Coronary artery (tissue), 2 donors: ENCODE measurements at places on chromosomes 3 and 15.

DNA sequence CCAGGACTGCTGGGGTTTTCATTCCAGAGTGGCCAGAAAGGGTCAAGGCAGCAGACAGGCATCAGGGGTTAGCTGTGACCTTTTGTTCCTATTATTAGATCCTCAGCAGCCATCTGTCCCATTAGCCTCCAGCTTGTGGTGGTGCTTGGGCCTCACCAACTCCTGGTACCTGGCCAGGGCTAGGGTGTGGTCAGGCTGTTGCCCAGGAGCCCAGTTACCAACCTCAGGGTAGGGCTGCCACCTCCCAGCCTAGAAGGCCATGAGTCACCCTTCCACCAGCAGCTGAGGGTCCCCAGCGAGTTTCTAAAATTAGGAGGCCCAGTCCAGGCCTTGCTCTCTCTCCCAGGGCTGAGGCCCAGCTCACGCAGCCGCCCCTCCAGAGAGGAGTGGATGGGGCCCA lies 12.2 kb downstream of the TMEM43 start:
- peak; percentile 82 for DNase-seq

DNA sequence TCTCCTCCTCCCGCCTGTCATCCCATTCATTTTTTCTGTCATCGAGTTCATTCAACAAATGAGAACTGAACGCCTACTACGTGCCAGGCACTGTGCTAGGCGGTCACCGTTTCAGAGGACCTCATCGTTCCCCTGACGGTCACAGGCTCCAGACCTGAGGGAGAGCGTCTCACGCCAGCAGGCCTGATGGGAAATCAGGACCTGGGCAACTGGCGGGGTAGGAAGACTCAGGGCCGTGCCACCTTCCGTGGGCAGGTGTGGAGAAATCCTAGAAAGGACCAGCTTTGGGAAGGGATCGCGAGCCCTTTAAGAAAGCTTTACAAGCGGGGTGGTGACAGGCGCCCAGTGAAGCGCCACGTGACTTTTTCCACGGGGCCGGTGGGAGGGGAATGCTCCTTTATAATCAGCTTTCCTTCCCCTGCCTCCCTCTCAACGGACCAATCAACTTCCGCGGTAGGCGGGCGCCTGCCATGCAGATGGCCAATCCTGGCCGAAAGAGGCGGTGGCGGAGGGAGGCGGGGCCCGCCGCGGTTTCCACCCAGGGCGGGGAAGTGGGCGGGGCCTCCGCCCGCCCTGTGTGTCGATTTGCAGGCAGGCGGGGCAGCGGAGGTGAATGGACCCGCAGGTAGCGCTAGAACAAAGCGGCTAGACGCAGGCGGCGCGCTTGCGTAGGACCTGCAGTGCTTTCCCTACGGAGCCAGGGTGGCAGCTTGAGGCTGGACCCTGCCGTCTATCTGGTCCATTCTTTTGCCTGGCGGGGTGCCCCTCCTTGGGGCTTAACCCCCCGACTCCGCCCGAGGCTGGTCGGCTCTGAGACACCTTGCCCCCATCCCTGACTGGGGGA lies 819 bp upstream of the DUSP7 start:
- peak; percentile 99 for DNase-seq

GRCh38 chr3:122962149-122962548 lies 65.4 kb downstream of the SEMA5B start:
- peak; percentile 88 for DNase-seq

DNA sequence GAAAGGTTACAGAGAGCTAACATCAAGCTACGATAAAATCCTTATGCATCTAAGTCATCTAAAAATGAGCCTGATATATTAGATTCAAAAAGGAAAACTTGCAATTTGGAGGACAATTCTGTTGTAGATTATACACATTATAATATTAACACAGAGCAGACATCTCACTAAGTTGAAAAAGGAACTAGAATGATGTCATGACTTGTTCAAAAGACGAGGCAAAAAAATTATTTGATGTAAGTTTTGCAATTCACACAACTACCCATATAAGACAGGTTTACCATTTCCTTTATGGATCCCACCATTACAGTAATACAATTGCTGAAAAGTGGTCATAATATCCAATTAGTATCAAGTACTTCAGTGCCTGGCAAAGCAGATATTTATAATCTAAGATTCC lies 15.9 kb downstream of the SATB1 start:
- no peak for DNase-seq

- DNase-seq: no peak
These were observed 134.8 kb upstream of the RGMA start for GRCh38 chr15:93223803-93224202.

DNA sequence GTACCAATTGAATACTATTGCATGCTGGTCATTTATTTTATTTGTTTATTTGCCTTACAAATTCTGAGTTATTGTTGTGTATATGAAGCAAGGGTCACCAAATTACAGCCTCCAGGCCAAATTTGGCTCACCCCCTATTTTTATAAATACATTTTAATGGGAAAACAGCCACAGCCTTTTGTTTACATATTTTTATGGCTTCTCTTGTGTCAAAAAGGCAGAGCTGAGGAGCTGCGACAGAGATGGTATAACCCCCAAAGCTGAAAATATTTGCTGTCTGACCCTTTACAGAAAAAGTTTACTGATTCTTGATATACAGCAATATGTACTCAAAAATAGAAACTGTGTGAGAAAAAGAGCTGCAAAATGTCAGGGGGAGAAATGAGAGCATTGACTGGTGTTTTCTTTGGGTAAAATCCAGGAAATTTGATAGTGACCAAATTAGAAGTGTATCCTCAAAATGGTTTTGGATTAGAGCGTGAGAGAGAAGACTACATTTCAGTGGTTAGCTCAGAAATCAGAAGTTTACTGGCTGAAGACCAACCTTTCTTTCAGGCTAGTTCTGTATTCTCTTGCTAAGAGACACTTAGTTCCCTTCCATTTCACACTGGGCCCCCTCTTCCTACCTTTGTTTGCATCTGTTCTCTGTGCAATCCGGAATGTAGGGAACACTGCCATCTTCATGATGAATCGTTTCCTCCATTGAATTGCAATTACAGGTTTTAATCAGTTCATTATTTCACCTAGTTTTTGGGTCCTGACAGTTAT lies 757.8 kb downstream of the AGBL1 start:
- no peak for DNase-seq

DNA sequence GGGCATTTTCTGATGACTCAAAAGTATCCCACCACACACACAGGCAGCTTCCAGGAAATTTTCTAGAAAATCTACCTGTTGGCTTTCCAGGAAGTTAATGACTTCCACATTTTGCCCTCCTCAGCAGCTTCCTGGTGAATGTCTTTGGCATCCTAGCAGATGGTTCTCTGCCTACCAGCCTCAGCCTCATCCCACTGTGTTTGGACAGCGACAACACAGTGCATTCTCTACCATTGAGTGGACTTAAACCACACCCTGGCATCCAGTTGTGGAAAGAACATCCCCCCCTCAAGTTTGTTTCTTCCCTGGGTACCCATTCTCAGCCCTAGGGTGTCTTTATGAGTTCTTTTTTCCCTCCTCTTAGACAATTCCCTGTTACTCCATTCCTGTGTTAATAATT lies 50.8 kb upstream of the GADL1 start:
- no peak for DNase-seq

GRCh38 chr3:71064956-71065763 lies 518.4 kb downstream of the FOXP1 start:
- DNase-seq: peak; percentile 78

GRCh38 chr15:75389791-75390382 lies 21.5 kb upstream of the MAN2C1 start:
- no peak for DNase-seq

- no peak for DNase-seq
These were observed 110.3 kb downstream of the CYP19A1 start for GRCh38 chr15:51227940-51228732.

- no peak for DNase-seq
These were observed 20.9 kb downstream of the ERICH6 start for GRCh38 chr3:150682824-150683223.

GRCh38 chr3:196047391-196048030 lies 34.4 kb downstream of the TFRC start:
- DNase-seq: no peak

DNA sequence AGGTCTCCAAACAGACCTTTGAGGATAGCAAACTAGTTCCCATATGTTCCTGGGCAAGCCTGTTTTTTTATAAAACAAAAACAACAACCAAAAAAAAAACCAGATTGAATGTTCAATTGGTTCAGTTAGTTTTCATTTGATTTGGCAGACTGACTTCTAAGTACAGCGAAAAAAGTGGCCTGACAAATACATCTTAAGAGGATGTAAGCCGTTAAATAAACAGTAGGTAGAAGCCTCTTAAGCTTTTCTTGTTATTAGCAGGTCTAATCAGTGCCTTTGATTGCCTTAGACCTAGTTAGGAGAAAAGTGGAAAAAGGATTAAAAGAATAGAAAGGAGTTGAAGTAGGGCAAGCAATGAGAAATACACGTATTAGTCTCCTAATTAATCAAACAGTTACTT lies 13.2 kb downstream of the TSC22D2 start:
- no peak for DNase-seq

DNA sequence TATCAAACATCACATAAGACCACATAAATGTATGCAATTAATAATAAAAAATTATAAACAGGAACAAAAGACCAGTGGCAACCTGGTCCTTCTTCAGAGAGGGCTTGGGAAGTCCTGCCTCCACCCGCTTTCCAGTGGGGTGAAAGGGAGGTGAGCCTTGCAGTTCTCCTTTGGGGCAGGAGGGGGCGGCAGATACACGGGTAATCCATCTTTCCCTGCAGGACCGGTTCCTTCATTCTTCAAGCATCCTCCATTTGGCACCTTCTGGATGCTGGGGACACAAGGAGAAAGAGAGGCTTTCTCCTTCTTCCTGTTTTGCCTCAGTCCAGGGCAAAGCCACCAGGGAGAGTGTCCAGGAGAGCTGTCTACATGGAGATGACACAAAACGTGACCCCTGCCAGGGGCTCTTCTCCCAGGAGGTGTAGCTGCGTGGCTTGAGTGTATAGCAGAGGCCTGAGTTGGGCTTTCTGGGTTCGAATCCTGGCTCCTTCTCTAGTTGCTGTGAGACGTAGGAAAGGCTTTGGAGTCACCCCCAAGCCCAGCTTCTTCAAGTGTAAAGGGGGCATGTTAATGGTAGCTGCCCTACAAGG lies 23.2 kb downstream of the RPLP1 start:
- peak; percentile 75 for DNase-seq

- no peak for DNase-seq
These were observed 28.6 kb upstream of the KBTBD12 start for GRCh38 chr3:127886231-127886955.

DNA sequence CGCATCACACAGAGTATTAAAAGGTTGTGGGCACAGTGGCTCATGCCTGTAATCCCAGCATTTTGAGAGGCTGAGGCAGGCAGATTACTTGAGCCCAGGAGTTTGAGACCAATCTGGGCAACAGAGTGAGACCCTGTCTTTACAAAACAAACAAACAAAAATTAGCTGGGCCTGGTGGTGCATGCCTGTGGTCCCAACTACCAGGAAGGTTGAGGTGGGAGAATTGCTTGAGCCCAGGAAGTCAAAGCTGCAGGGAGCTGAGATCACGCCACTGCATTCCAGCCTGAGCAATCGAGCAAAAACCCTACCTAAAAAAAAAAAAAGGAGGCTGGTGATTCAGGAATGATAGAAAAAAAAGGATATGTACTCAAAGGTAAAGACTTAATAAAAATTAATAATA lies 28.2 kb upstream of the ST6GAL1 start:
- no peak for DNase-seq

DNA sequence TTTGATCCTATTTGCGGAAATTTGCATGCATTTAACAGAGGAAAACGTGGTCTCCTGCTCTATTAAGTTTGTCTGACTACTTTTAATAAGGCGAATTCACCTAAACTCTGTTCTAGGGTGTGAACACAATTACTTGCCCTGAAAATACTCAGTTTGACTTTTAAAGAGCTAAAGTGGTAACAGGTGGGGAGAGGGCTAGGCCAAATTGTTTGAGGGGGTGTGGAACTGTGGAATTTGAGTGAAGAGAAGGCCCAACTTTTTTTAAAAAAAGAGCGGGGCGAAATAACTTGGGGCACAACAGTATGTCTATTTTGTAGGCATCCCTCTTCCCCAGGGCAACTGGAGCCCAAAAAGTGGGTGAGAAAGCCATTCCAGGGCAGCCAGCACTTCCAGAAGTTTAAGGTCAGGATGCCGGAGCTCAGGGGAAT lies 580 bp upstream of the FXR1 start:
- DNase-seq: no peak

DNA sequence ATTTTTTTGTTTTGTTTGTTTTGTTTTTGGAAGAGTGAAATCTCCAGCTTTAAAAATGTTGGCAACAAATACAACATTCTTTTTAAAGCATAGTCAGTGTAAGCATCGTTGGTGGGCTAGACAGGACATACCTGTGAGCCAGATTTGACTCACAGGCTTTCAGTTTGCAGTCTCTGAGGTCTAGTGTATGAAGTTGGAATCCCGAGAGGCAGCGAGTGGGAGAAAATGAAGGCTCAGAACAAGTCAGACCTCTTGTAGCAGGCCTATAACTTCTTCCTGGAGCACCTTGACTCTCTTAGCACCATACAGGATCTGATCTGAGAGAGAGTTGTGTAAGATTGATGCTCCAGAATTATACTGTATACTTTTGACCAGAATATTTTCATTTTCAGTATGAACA lies 60.2 kb downstream of the CNTN4 start:
- DNase-seq: no peak

GRCh38 chr3:88189361-88189810 lies 39.6 kb downstream of the C3orf38 start:
- no peak for DNase-seq

GRCh38 chr3:37994639-37994972 lies 4.0 kb downstream of the VILL start:
- DNase-seq: no peak

GRCh38 chr15:82656641-82657266 lies 9.6 kb upstream of the CPEB1 start:
- DNase-seq: no peak

- no peak for DNase-seq
These were observed 10.8 kb downstream of the ZWILCH start for GRCh38 chr15:66515901-66516322.

GRCh38 chr15:72516777-72517176 lies 42.6 kb downstream of the ARIH1 start:
- no peak for DNase-seq

- peak; percentile 75 for DNase-seq
These were observed 324.6 kb downstream of the MAGI1 start for GRCh38 chr3:65714134-65714533.
